ENCODE measurements at places on chromosomes 7 and 10. TPM values are rescaled to one million over a fixed set of nuclear protein-coding genes. Genes with fewer than 3 reads are reported as not detected.

BLNK gene
- not detected for total RNA-seq

TFPI2 gene
- not detected for total RNA-seq

DNA sequence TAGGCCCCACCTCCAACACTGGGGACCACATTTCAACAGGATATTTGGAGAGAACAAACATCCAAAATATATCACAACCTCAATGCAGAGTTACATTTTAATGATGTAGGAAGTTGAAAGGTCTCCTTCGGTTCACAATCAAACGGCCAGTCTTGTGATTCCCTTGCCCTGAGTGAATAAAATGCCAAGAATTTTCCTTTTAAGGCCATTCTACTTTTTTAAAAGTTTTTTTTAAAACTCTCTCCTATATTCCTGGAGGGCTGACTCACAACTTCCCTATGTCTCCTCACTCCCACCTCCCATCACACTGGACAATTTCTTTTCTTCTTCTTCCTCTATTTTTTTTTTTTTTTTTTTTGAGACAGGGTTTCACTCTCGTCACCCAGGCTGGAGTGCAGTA lies 693.6 kb upstream of the AUTS2 start:
- no peak overlapping the region for H3K4me3 ChIP-seq
- H3K27me3 ChIP-seq = no peaks in the 10 kb centered on the region
- no peak for DNase-seq
- no peak overlapping the region for H3K27ac ChIP-seq

- peaks cover 2% of the 10 kb centered on the region for H3K4me1 ChIP-seq
- H3K27ac ChIP-seq = no peak overlapping the region
- peaks cover 8% of the 10 kb centered on the region for H3K27me3 ChIP-seq
These were observed 50.9 kb downstream of the SGCE start for GRCh38 chr7:94605031-94605430.

DNA sequence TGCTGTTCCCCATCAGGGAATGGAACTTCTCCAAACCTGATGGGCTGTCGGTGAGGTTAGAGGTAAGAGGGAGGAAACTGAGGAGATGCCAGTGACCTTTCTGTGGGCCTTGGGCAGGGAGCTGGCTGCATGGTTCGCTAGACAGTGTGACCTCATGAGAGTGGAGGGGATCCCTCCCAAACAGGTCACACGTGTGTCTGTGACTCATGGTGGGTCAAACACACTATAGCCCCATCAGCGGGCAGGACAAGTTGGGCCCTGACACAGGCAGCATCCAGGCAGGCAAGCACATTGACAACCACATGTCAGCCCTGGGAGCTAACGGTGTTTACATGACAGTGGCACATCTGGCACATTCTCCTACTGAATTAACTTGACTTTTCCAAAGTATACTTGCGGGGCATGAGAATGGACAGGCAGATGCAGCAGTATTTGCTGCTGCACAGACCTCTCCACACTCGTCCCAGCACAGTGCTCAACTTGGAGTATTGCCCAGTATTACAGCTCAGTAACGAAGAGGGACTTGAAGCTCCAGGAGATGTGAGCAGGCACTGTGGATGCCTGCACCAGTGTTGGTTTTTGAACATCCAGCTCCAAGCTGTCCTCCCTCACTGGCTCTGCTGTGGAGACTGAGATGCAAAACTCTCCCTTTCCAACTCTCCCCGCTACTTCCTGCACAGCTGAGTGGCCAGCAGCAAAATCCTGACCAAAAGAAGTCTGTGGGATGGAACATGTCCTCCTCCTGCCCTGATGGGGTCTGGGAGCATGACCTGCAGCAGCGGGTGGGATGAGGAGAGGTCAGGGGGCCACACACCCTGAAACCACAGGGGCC lies 199.6 kb downstream of the WDR37 start:
- no peak for DNase-seq
- no peak overlapping the region for H3K4me3 ChIP-seq
- H3K27me3 ChIP-seq = peaks cover 52% of the 10 kb centered on the region
- no peak overlapping the region for H3K27ac ChIP-seq

DNA sequence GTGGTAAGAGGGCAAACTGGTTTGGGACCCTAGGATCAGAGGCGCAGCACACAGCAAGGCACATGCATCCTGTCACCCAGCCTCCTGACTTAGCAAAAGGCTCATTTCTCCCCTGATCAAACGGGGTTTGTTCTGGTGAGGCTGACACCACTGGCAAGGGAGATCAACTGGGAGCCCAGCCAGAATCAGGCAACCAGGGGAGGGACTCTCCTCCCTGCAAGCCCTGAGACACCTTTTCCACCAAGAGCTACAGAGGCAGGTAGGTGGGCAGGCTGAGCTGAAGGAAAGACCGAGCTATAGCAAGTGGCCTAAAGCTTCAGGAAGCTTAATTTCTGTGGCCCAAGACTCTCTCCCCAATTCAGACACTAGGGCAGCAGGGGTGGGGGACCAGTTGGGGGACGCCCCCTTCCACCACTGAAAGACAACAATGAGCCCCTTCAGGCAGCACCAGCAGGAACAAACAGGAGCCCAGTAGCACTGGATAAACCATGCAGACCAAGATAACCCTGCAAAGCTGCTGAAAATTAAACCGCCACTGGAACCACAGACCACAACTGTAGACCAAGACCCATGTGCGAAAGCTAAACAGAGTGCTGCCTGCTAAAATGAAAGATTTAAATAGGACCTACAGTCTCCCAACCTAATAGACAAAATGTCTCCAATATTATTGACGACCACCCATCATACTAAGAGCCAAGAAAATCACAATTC lies 27.1 kb upstream of the SAR1A start:
- no peaks in the 10 kb centered on the region for H3K27me3 ChIP-seq
- peak; percentile 19 for DNase-seq
- H3K27ac ChIP-seq = peak overlapping the region; percentile 4
- peaks cover 44% of the 10 kb centered on the region for H3K36me3 ChIP-seq
- no peak overlapping the region for H3K4me3 ChIP-seq
- H3K4me1 ChIP-seq = peaks cover 20% of the 10 kb centered on the region

MRM2 gene
- 32.1 TPM for total RNA-seq

GRCh38 chr7:157009778-157010587 lies 480 bp downstream of the MNX1 start:
- H3K27ac ChIP-seq = no peak overlapping the region
- no peaks in the 10 kb centered on the region for H3K36me3 ChIP-seq
- peaks cover 16% of the 10 kb centered on the region for H3K4me1 ChIP-seq
- peaks cover 67% of the 10 kb centered on the region for H3K27me3 ChIP-seq
- DNase-seq = peak; percentile 19
- H3K4me3 ChIP-seq = no peak overlapping the region

ICA1 gene
- total RNA-seq = 1.0 TPM

LBX1 gene
- total RNA-seq = not detected

- peak overlapping the region; percentile 94 for H3K27ac ChIP-seq
- no peaks in the 10 kb centered on the region for H3K27me3 ChIP-seq
- H3K4me3 ChIP-seq = peak overlapping the region; percentile 99
- peaks cover 43% of the 10 kb centered on the region for H3K4me1 ChIP-seq
- H3K36me3 ChIP-seq = peaks cover 14% of the 10 kb centered on the region
- peak; percentile 52 for DNase-seq
These were observed 669 bp upstream of the AP5Z1 start for GRCh38 chr7:4774658-4775249.

- no peak for DNase-seq
- no peak overlapping the region for H3K4me3 ChIP-seq
- no peak overlapping the region for H3K27ac ChIP-seq
These were observed 288.4 kb upstream of the LRRTM3 start for GRCh38 chr10:66637273-66638036.

GRCh38 chr10:59709395-59710125 lies at the start of gene SLC16A9:
Gene SLC16A9, minus strand, starts transcription at chr10:59709850. Its CDS starts 25,559 bp downstream, at chr10:59684291.
- DNase-seq = peak; percentile 83
- no peaks in the 10 kb centered on the region for H3K36me3 ChIP-seq
- peaks cover 52% of the 10 kb centered on the region for H3K27me3 ChIP-seq
- peak within 1 kb of the TSS; percentile 10 for H3K27ac ChIP-seq
- H3K4me3 ChIP-seq = peak within 1 kb of the TSS; percentile 68

- H3K27me3 ChIP-seq = peaks cover 8% of the 10 kb centered on the region
- H3K36me3 ChIP-seq = peaks cover 7% of the 10 kb centered on the region
- H3K27ac ChIP-seq = no peak overlapping the region
These were observed 8.1 kb downstream of the SFR1 start for GRCh38 chr10:104130041-104130440.

- H3K27me3 ChIP-seq = no peaks in the 10 kb centered on the region
- peaks cover 41% of the 10 kb centered on the region for H3K36me3 ChIP-seq
- no peak overlapping the region for H3K4me3 ChIP-seq
- no peaks in the 10 kb centered on the region for H3K4me1 ChIP-seq
- H3K27ac ChIP-seq = no peak overlapping the region
These were observed 12.5 kb downstream of the SFRP5 start for GRCh38 chr10:97759158-97759887.

DNA sequence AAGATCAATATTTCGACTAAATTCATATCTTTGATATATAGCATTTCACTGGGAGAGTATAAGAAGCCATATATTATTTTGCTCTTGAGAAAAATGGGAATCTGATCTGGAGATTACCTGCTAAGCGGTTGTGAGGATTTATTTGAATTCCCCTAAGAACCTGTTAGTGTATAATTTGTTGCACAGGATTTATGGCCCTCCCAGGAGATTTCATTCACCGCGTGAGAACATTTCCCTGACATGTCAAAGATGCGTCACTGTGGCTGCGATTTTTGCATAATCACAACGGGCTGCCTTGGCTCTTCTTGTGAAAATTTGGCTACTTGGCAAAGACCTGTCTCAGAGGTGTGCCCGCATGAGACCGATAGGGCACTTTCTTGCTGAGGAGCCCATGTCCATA lies 184.7 kb upstream of the PFKP start:
- no peaks in the 10 kb centered on the region for H3K36me3 ChIP-seq
- H3K27ac ChIP-seq = no peak overlapping the region
- H3K4me3 ChIP-seq = no peak overlapping the region
- H3K4me1 ChIP-seq = no peaks in the 10 kb centered on the region
- H3K27me3 ChIP-seq = peaks cover 12% of the 10 kb centered on the region

DNA sequence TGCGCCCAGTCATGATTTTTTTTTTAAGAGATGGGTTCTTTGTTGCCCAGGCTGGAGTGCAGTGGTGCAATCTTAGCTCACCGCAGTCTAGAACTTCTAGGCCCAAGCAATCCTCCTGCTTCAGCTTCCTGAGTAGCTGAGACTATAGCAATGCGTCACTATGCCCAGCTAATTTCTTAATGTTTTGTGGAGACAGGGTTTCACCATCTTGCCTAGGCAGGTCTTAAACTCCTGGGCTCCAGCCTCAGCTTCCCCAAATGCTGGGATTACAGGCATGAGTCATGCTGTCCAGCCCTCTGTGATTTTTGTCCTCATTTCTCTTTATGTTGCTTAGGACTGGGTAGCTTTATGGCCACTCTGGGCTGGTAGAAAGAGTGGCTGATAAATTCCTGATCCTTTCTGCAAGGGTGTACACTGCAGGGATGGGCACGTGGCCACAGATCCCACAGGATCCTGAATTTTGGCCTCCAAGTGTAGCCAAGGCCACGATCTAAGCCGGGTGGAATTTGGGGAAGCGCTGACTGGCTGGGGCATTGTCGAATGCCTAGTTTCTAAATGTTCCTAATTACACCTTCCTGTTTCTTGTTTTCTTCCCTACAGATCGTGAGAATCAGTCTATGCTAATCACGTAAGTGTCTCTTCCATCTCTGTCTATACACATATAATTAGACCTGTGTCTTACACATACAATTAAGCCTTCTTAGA lies 24.1 kb upstream of the MYH16 start:
- H3K4me1 ChIP-seq = no peaks in the 10 kb centered on the region
- peaks cover 6% of the 10 kb centered on the region for H3K27me3 ChIP-seq
- H3K27ac ChIP-seq = no peak overlapping the region
- DNase-seq = no peak
- H3K36me3 ChIP-seq = no peaks in the 10 kb centered on the region

NXPH1 gene
- not detected for total RNA-seq

STOX1 gene
- 0.87 TPM for total RNA-seq

- H3K36me3 ChIP-seq = peaks cover 37% of the 10 kb centered on the region
- peaks cover 50% of the 10 kb centered on the region for H3K4me1 ChIP-seq
- H3K27me3 ChIP-seq = no peaks in the 10 kb centered on the region
- no peak for DNase-seq
- peak overlapping the region; percentile 84 for H3K4me3 ChIP-seq
These were observed 1.6 kb downstream of the SEPHS1 start for GRCh38 chr10:13346283-13347042.

CYP26C1 gene
- total RNA-seq = 0.05 TPM

FOXI2 gene
- total RNA-seq = not detected

PGAM2 gene
- total RNA-seq = not detected

AGAP4 gene
- total RNA-seq = 22.7 TPM

FBXL13 gene
- 0.32 TPM for total RNA-seq

DNA sequence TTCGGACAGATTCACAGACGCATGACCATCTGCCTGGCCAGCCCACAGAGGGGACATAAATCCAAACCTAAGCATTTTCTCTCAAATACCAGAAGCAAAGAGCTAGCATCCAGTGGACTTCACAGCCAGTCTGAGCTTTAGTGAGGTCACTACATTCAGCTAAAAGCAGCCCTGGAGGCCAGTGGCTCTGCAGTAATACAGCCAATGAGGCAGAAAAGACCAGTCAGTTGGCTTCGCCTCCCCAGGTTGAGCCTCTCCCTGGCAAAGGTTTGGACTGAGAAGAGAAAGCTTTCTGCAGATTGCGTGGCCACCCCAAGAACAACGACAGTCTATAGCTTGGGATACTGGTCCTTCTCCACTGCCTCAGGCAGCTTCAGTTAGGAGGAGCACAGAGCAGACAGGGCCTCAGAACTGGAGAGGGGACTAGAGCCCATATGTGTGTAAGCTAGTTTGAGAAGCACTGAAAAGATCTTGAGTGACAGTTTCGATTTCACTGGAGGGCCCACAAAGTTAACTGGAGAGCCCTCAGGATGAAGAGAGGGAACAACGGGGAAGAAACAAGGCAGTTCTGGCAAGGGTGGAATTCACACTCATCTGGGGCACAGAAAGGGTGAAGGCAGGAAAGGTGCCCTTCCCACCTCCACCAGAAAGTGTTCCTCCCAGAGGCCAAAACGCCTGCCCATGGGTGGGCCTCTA lies 3.8 kb downstream of the WDR91 start:
- no peak overlapping the region for H3K27ac ChIP-seq
- H3K36me3 ChIP-seq = peaks cover 23% of the 10 kb centered on the region
- H3K4me1 ChIP-seq = peaks cover 50% of the 10 kb centered on the region
- H3K4me3 ChIP-seq = no peak overlapping the region
- no peaks in the 10 kb centered on the region for H3K27me3 ChIP-seq

GRCh38 chr7:42574685-42575084 lies 337.2 kb downstream of the C7orf25 start:
- no peak overlapping the region for H3K27ac ChIP-seq
- H3K4me1 ChIP-seq = no peaks in the 10 kb centered on the region
- no peaks in the 10 kb centered on the region for H3K36me3 ChIP-seq
- H3K27me3 ChIP-seq = no peaks in the 10 kb centered on the region
- no peak overlapping the region for H3K4me3 ChIP-seq

DNA sequence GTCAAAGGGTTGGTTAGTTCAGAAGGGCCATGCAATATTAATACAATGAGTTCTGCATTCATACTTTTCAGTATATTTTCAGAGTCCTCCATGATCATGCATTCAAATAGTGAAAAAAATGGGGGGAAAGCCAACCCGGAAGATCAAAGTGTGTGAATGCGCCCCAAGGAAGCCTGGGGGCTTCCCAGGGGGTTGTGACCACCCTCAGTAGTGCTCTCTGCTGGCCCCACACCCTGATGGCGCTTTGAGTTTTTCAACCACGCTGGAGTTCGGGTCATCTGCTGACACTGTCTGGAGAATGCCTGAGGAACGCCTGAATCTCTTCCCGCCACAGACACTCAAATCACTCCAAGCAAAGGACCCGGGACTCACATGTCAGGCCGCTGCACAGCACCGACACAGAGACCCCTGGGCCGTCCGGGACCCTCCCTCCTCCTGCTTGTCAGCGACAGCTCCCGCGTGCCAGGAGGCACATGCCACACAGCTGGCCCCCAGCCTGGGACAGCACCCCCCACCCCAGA lies 1.0 kb downstream of the TNS3 start:
- no peaks in the 10 kb centered on the region for H3K4me1 ChIP-seq
- H3K4me3 ChIP-seq = no peak overlapping the region
- H3K27ac ChIP-seq = no peak overlapping the region
- DNase-seq = no peak
- H3K27me3 ChIP-seq = peaks cover 30% of the 10 kb centered on the region

Data from activated CD4-positive, alpha-beta T cell treated with anti-CD3 and anti-CD28 coated beads for 36 hours (primary cell).